Aortic smooth muscle cell (primary cell): ENCODE measurements at places on chromosomes 7 and 10. TPM values are rescaled to one million over a fixed set of nuclear protein-coding genes. Genes with fewer than 3 reads are reported as not detected.

Gene TAS2R4
- 0.99 and 1.2 TPM in 2 replicates for total RNA-seq

Gene ADCYAP1R1
- under 0.01 and 0.13 TPM in 2 replicates for total RNA-seq

Gene GNAT3
- not detected in 2 replicates for total RNA-seq

Gene LAMB1
- 549 and 614 TPM in 2 replicates for total RNA-seq

Gene TMEM213
- not detected in 2 replicates for total RNA-seq
